ENCODE measurements at places on chromosomes 13 and 19. TPM values are rescaled to one million over a fixed set of nuclear protein-coding genes. Genes with fewer than 3 reads are reported as not detected.

Gene PEAK3
- not detected for total RNA-seq

Gene NLRP4
- not detected for total RNA-seq

Gene GPC5
- total RNA-seq = not detected

Gene IGLON5
- not detected for total RNA-seq

DNA sequence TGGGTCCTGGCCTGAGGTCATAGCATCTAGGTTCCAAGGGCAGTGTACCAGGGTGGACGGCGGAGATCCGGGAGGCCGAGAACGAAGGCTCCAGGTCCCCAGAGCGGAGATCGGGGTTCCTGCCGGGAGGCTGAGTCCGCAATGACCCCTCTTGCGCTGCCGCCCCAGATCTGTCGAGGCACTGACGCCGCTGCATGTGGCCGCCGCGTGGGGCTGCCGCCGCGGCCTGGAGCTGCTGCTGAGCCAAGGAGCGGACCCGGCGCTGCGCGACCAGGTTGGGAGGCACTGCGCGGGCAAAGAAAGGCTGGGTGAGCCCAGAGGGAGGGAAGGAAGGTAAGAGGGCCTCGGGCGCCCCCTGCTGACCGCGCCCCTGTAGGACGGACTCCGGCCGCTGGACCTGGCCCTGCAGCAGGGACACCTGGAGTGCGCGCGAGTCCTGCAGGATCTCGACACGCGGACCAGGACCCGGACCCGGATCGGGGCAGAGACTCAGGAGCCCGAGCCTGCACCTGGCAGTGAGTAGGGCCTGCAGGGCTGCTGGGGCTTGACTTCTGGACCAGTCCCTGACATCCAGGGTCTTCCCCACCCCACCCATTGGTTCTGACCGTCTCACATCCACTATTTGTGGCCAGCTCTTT, 906 bp downstream of the ANKLE1 start:
- H3K27ac ChIP-seq = no peak overlapping the region
- H3K36me3 ChIP-seq = peaks cover 22% of the 10 kb centered on the region
- peaks cover 27% of the 10 kb centered on the region for H3K27me3 ChIP-seq

GRCh38 chr13:35518337-35518946, 42.0 kb upstream of the MAB21L1 start:
- no peaks in the 10 kb centered on the region for H3K27me3 ChIP-seq
- DNase-seq = no peak
- no peaks in the 10 kb centered on the region for H3K36me3 ChIP-seq
- no peak overlapping the region for H3K27ac ChIP-seq
- H3K4me1 ChIP-seq = no peaks in the 10 kb centered on the region
- no peak overlapping the region for H3K4me3 ChIP-seq

DNA sequence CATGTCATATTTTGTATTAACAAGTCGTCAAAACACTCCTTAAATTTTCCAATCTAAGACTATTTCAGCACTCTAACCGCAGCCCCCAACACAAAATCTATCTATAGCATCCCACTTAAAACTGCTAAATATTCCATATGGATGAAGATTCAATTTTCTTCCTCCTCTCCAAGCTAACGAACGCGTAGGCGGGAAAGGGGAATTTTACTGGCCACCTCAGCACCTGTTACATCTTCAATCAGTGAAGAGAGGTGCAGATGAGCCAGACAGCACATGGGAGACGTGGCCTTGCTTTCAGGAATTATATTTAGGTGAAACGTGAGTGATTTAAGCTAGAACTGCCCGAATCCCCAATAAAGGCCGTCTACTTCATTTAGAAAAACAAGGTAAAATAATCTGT, 1.1 kb downstream of the RBM26 start:
- peak overlapping the region; percentile 97 for H3K27ac ChIP-seq
- peak; percentile 34 for DNase-seq
- peak overlapping the region; percentile 100 for H3K4me3 ChIP-seq

DNA sequence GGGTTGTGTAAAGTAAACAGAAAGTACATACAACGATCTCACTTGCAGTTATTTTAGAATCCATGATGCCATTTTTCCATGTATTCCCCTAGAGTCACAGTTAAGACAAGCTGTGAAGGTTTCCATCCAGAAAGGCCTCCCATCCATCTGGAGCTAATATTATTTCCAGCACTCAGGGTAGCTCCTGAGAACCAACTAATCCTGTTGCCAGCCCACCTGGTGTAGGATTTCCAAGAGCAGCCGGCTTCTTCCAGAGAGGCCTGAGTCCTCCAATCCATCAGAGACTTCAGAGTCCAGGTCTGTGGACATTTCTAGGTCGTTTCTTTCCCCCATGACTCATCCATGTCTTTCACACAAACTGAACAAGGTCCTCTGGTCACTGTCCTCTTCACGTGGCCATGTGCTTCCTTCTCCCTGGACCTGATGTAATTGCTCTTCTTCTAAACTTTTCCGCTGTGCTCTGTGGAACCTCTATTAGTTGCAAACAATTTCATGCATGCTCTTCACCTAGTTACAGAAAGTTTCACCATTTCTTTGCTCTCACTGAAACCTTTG, 270.3 kb upstream of the TMTC4 start:
- no peak overlapping the region for H3K27ac ChIP-seq
- no peaks in the 10 kb centered on the region for H3K4me1 ChIP-seq
- no peak overlapping the region for H3K4me3 ChIP-seq
- no peaks in the 10 kb centered on the region for H3K27me3 ChIP-seq

GRCh38 chr19:16073481-16073880, 2.8 kb upstream of the TPM4 start:
- H3K36me3 ChIP-seq = peaks cover 7% of the 10 kb centered on the region
- DNase-seq = no peak
- H3K27me3 ChIP-seq = no peaks in the 10 kb centered on the region
- H3K4me1 ChIP-seq = peaks cover 30% of the 10 kb centered on the region
- H3K4me3 ChIP-seq = no peak overlapping the region
- H3K27ac ChIP-seq = peak overlapping the region; percentile 100

DNA sequence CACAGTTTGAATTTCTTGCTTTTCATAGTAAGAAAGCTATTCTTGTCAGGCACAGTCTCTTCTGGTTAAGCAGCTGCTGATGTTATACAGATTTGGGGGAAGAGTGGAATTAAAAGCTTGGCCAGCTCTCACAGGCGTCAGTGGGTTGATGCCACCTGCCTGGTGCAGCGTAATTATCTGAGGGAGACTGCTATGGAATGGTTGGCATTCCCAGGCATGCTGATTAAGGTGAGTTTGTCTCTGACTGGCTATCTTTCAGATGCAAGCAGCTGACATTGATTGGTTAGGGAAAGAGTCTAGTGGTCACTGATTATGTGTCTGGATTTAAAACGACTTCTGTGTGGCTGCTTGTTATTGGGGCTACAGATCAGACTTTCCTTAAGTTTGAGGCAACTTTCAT, 948.4 kb downstream of the UQCRFS1 start:
- no peaks in the 10 kb centered on the region for H3K27me3 ChIP-seq
- H3K36me3 ChIP-seq = no peaks in the 10 kb centered on the region

DNA sequence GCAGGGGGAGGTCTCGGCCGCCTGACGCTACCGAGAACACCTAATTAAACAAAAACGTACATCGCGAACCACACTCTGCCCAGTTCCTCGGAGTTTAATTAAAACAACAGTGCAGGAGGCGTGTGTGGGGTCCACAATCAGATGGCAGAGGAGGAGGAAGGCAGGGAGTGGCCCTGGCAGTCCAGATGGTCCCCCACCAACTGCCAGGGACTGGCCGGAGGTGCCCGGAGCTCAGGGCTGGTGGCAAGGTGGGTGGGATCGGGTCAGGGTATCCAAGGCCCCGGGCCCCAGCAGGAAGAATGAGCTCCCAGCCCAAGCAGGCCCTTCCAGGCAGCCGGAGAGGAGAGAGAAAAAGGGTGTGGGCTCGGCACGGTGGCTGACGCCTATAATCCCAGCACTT, 71.3 kb downstream of the PTPRS start:
- H3K4me1 ChIP-seq = no peaks in the 10 kb centered on the region
- H3K4me3 ChIP-seq = no peak overlapping the region
- no peak overlapping the region for H3K27ac ChIP-seq
- no peaks in the 10 kb centered on the region for H3K27me3 ChIP-seq

GRCh38 chr19:18457483-18458331, 19.8 kb upstream of the ISYNA1 start:
- no peak for DNase-seq
- H3K4me3 ChIP-seq = no peak overlapping the region
- no peaks in the 10 kb centered on the region for H3K27me3 ChIP-seq
- H3K36me3 ChIP-seq = peaks cover 91% of the 10 kb centered on the region
- peak overlapping the region; percentile 3 for H3K27ac ChIP-seq
- peaks cover 18% of the 10 kb centered on the region for H3K4me1 ChIP-seq

- no peaks in the 10 kb centered on the region for H3K27me3 ChIP-seq
- peaks cover under 1% of the 10 kb centered on the region for H3K4me1 ChIP-seq
- peaks cover 83% of the 10 kb centered on the region for H3K36me3 ChIP-seq
- H3K4me3 ChIP-seq = no peak overlapping the region
- DNase-seq = no peak
- H3K27ac ChIP-seq = no peak overlapping the region
Measured at GRCh38 chr19:5085566-5085965, 116.7 kb downstream of the KDM4B start.

DNA sequence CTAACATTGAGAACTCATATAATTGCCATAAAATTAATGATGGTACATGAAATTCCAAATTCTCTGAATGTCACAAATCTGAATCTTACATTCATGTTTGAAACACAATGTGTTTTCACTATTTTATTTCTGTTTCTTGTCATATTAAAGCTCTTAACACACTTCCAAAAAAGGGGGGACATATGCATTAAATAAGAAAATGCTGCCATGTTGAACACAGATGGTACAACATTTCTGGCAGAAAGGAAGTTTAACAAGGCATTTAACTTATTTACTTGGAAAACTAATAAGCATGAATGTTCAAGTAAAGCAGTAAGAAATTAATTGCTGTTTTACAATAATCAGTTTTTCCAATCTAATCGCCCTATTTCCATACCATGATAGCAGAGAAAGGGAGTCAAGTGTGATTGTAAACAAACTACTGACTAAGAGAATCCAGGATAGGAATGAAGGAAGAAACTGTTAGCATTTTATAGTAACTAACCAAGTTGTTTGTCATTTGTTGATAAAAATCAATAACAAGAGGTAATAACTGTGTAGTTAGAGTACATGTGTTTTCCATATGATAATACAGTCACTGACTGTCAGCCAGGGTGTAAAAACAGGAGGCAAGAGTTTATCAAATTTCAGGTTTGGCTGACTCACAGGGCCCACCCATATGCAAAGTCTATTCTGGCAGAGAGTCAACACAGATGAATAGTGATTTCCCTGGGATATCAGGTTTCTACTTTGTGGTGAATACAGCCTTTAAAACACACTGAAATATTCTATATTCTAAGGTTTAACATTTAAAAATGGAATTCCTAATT, 5.7 kb upstream of the FOXO1 start:
- H3K4me3 ChIP-seq = no peak overlapping the region
- H3K36me3 ChIP-seq = no peaks in the 10 kb centered on the region
- peaks cover 10% of the 10 kb centered on the region for H3K4me1 ChIP-seq
- H3K27ac ChIP-seq = no peak overlapping the region
- DNase-seq = no peak

- H3K4me3 ChIP-seq = no peak overlapping the region
- DNase-seq = no peak
- no peak overlapping the region for H3K27ac ChIP-seq
- H3K27me3 ChIP-seq = no peaks in the 10 kb centered on the region
- H3K4me1 ChIP-seq = no peaks in the 10 kb centered on the region
Measured at GRCh38 chr13:25939961-25940687, 111.7 kb downstream of the SHISA2 start.
